Stimulated activated CD4-positive, alpha-beta T cell treated with anti-CD3 and anti-CD28 coated beads, Interleukin-2, amount 100 ng/mL, for 4 hours (primary cell): ENCODE measurements at places on chromosomes 7 and 10.
A peak's percentile ranks its signal among the peaks of the same experiment; 100 is the strongest.

GRCh38 chr10:118856106-118856505, 101.3 kb upstream of the CACUL1 start:
- no peak for DNase-seq

- DNase-seq = no peak
Measured at GRCh38 chr10:64408391-64409183, 887.4 kb downstream of the REEP3 start.

- no peak for DNase-seq
Measured at GRCh38 chr7:12418452-12418851, 14.8 kb upstream of the VWDE start.

DNA sequence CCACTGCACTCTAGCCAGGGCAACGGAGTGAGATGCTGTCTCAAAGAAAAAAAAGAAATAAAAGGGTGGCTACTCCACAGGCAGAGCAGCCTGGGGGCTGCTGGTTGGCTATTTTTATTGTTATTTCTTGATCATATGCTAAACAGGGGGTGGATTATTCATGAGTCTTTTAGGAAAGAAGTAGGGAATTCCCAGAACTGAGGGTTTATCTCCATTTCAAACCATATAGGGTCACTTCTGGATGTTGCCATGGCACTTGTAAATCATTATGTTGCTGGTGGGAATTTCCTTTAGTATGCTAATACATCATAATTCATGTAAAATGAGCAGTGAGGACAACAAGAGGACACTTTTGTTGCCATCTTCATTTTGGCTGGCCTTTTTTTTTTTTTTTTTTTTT, 52.1 kb upstream of the GHITM start:
- no peak for DNase-seq

DNA sequence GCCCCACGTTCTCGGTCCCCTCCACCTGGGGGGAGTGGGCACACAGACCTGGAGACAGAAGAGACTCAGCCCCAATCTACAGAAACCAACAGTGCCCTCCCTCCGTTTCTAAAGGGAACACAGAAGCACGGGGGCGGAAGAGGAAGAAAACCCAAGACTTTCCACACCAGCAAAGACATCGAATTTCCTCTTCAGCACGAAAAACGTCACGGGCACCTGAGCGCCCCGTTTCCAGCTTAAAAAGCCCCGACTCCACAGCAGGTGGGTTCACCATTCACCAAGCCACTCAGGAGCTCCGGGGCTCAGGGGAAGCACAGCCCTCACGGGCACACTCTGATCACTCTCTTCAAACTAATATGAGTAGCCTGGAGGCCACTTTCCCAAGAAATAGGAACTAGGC, 19.6 kb downstream of the NUDT1 start:
- peak; percentile 44 for DNase-seq

DNA sequence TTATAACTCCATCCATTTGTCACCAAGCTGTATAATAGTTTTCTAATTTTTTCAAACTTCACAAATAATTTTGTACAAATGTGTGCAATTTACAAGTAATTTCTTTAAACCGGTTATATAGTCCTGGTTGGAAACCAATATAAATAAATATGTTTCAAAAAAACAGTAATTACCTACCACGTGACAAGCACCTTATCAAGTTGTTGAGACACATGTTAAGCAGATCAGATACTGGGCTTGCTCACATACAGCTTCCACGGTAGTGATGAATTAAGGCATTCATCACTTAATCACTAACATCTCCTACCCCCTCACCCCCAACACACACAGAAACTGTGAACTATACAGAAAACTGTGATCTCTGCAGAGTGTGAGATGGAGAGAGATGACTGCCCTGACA, 630.0 kb upstream of the MBL2 start:
- no peak for DNase-seq

DNA sequence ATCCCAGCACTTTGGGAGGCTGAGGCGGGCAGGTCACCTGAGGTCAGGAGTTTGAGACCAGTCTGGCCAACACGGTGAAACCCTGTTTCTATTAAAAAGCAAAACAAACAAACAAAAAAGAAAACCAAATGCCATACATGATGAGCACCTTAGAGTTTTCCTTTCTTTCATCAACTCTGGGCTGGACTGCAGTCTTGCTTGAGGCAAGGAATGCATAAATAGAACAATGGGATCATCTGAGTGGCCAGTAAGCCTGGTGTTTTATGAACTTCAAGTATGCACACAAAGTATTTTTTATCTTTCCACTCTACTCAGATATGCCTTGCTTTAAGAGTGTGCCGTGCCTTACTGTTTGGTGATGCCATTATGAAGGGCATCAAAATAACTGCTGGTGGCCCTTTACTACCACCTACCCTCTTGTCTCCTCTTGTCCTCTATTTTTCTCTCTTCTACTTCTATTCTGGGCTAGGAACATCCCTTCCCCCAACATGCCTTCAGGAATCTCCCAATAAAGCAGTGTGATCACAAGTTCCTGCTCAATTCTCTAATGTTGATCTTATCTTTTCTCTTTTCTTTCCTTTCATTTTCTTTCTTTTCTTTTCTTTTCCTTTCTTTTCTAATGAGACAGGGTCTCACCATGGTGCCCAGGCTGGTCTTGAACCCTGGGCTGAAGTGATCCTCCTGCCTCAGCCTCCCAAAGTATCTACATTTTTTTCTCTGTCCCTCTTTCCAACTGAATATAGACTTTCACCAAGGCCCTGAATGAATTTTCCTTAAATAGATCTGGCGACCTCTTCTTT, 10.2 kb downstream of the SCD start:
- no peak for DNase-seq

DNA sequence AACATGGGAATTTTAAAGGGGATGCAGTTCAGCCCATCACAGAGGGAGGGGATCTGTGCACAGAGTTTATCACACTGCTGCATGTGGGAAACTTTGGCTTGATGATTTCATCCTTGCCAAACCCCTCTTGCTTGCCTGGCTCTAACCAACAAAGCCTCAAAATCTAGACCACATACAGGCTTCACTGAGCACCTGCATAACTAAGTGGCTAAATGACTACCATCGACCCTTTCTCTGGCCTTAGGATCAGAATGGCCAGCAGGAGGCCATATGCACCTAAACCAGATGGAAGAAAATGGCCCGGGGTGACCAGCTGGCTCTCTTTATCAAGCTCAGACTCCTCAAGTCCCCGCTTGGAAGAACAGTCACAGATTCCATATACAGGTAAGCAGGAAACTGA, 15.6 kb upstream of the ZNF25 start:
- DNase-seq = no peak

GRCh38 chr7:71243736-71244410, 111.9 kb downstream of the GALNT17 start:
- DNase-seq = no peak

- DNase-seq = no peak
Measured at GRCh38 chr7:3404501-3404900, 103.4 kb downstream of the SDK1 start.

DNA sequence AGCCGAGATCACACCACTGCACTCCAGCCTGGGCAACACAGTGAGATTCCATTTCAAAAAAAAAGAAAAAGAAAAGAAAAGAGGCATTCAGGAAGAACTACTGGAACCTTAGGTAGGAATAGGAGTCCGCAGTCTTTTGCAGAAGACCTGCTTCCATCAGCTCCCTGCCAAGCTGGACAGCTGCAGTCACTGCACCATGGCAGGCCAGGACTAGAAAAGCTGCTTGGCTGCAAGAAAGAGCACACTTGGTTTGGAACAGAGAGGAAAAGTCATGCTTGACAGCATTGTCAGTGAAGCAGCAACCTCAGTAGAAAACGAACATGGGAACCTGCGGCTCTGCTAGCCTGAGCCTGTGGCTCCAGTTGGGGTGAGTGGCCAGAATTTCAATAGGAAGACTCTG, 104.3 kb downstream of the MARCHF5 start:
- DNase-seq = no peak

DNA sequence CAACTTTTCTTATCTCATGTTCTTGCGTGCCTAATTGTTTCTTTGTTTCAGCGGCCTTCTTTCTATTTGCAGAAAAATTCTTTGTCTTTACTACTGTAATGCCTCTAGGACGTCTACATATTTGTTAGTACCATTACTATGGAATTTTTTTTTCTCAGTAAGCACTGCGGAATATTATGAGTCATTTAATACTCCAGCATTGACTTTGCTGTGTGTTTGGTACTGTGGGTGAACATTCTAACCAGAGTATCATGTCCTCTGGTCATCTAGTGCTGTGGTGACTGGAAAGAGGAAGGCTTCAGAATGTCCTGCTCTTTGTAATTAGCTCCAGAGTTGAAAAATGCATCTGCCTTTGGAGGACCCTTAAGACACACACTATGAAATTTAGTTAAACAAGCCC, 58.5 kb upstream of the FERD3L start:
- no peak for DNase-seq

- no peak for DNase-seq
Measured at GRCh38 chr7:29469281-29469680, 94.4 kb upstream of the PRR15 start.

GRCh38 chr10:14543904-14544210, 213.1 kb upstream of the FRMD4A start:
- no peak for DNase-seq

DNA sequence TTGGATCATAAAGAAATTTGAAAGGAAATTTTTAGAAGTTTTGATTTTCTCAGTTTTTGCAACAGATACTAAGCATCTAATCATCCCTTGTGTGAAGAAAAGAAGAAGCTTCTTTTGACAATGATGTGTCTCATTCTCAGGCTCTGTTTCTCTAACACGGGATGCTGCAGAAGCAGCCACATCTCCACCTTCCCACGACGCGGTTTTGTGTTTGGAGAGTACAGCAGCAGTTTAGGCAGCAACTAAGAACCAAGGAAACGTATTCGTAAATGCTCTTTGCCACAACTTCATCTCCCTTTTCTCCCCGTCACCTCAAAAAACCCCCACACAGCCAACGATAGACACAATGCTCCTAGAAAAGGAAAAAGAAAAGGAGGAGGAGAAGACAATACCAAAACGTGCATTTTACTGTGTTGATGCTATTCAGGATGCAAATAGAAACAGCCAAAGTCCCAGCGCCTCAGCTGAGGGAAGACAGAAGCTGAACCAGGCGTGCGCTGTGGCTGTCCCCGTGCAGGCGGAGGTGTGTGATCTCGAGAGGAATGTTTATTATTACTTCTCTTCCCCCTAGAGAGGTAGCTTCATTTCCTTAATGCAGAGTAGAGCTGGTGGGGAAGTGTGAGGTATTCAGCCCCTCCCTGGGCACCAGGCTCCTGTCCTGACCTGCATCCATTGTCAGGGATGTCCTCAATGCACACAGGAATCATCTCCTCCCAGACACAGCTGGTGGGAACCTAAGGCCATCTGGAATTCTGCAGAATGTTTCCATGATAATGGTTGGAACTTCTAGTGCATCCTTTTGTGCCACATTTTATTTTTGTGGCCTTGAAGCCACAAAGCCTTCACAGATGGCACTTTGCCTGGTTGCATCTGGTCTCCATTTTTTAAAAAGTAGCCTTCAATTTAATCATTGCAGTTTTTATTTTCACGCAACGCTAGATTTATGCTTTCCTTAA, 174.6 kb upstream of the KLF6 start:
- DNase-seq = no peak

DNA sequence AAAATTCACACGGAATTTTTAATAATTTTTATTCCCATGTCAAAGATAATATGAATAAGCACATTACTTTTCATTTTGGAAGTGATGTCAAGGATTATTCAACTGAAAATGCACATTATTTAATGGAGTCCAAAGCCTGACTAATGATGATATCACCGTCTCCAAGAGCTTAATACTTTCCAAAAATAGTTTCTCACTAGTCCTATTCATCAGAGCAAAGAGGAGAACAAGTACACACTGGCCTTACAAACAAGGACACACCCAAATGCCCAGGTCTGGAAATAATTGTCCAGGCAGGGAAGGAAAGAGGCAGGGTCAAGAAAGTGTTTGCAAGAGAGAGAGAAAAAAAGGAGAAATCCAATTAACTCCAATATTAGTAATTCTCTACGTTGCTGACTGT, 216.8 kb upstream of the CCDC6 start:
- no peak for DNase-seq

GRCh38 chr7:148394582-148394981, 196.0 kb upstream of the C7orf33 start:
- no peak for DNase-seq

GRCh38 chr10:101158459-101159058, 27.5 kb downstream of the TLX1 start:
- no peak for DNase-seq

GRCh38 chr10:98402478-98402877, 12.5 kb downstream of the PYROXD2 start:
- DNase-seq = no peak

DNA sequence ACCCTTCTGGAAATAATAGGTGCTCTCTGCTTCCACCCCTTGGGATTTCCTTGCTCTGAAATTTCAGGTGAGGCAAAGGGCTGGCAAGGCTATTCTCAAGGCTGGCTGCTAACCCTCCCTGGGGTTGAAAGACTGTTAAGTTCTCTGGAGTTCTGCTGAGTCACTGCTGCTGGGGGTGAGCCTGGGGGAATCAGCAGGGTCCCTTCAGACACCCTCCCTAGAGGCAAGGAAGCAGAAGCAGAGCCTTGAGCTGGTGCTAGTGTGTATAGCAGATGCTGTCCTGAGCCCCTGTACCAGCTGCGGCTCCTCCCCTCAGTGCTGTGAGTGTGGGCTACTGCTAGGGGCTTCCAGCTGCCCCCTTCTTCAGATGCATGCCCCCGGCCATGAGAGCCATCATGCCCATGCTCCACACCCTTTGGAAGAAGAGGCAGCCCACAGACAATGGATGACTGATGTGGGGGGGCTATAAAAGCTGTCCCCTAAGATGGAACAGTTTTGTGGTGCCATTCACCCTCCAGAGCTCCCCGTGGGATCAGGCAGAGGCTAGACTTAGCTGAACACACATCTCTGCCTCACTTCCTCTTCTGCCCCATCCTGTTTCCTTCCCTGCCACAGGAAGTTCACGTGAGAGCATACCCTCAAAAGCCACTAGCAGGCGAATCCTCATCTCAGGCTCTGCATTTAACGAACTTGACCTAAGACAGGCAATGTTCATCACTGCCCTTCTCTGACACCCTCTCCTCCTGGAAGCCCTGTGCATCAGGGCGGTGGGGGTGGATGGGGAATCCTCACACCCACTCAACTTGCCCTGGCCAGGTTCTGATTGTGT, 91.8 kb downstream of the SH3PXD2A start:
- DNase-seq = no peak

- DNase-seq = no peak
Measured at GRCh38 chr7:150716939-150717338, 526 bp downstream of the GIMAP1 start.

- no peak for DNase-seq
Measured at GRCh38 chr7:115024276-115024675, 102.4 kb downstream of the MDFIC start.

DNA sequence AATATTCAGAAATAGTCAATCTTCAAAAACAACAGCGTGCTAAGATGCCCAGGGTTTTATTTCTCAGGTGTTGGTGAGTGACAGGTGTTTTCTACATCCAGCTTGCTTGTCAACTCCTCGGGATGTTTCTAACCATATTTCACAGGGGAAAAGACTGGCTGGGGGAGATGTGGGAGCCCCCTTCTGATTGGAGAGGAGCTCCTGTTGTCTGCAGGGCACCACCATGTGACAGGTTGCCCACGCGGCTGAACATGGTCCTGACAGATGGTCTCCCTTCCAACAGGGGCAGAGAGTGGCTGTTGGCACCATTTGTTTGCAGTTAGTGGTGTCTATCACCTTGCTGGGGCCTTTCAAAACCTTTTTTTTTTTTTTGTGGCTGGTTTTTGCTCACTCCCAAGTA, 16.5 kb upstream of the GPR26 start:
- no peak for DNase-seq

- DNase-seq = no peak
Measured at GRCh38 chr7:24698531-24699266, 58.6 kb downstream of the GSDME start.
